ENCODE measurements at places on chromosomes 13 and 19.
A peak's percentile ranks its signal among the peaks of the same experiment; 100 is the strongest.

DNA sequence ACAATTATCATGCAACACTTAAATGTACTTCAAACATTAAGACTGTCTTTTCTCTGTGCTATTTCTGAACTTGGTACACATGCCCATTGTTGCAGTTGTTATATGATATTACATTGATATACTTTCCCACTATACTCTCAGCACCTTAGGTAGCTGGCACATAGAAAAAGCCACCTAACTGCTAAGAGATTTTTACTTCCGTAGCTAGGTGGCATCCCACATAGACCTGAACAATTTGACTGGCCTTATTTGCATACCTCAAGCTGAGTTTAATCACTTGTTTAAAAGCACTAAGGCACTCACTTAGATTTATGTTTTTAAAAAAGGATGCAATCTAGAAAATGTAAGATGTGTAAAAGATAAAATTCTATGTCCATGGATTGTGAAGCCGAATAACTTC lies 194.2 kb downstream of the POU4F1 start:
- no peak for DNase-seq

- no peak for DNase-seq
These were observed 149.0 kb upstream of the SERP2 start for GRCh38 chr13:44224450-44225149.

DNA sequence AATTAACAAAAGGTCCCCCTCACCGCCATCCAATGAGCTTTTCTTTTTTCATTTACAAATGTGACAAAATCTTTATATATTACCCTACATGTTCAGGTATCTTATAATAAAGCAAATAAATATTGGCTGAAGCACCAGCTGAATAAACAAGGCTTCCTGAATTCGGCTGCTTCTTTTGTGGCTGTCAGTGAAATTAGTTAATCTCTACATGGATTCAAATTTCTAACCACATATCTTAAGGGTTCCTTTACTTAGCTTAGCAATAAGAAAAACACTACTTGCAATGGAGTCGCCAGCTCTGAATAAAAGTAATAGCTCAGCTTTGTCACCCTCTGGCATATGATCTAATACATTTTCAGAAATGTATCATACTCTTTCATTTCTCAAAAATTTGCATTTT lies 104.3 kb downstream of the CCNA1 start:
- DNase-seq, result peak; percentile 62

- no peak for DNase-seq
These were observed 212.8 kb downstream of the SLITRK6 start for GRCh38 chr13:85586422-85586831.

GRCh38 chr19:2548966-2549365 lies 73.0 kb downstream of the GADD45B start:
- DNase-seq, result no peak

DNA sequence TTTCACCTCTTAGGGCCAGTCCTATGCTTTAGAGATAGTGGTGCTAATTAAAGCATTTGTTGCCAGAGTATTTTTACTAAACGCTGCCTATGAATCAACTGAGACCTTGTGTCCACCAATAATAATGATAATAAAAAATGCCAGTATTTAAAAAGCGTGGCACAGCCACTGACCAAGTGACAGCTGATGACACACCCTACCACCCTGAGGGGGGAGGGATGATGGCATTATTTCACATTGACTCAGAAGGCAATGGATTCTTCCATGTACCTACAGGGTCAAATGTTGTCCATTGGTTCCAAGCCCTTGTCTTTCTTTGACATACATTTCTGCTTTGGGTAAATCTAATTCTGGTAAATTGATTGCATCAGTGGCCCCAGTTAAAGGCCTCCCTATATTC lies 384.4 kb downstream of the DLEU7 start:
- DNase-seq, result no peak

- peak; percentile 47 for DNase-seq
These were observed 5.5 kb downstream of the C2CD4C start for GRCh38 chr19:403221-404027.

DNA sequence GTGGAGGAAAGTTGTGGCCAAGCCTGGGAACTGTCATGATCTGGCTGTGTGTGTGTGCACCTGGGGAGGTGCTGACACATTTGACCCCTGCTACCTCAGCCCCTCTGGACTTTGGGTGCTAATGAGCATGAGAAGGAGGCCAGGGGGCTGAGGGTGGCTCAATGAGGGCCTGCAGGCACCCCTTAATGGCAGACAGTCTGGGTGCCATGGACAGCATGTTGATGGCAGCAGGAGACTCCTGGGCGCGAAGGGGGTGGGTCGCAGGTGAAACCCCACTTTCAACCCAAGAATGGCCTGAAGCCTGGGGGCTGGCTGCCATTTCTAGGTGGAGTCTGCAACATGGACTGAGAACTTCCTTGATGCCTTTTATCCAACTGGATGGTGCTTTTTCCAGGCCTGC lies 216.4 kb upstream of the TRPC4 start:
- no peak for DNase-seq

- DNase-seq, result peak; percentile 85
These were observed 9.0 kb upstream of the ACSBG2 start for GRCh38 chr19:6126335-6126974.

DNA sequence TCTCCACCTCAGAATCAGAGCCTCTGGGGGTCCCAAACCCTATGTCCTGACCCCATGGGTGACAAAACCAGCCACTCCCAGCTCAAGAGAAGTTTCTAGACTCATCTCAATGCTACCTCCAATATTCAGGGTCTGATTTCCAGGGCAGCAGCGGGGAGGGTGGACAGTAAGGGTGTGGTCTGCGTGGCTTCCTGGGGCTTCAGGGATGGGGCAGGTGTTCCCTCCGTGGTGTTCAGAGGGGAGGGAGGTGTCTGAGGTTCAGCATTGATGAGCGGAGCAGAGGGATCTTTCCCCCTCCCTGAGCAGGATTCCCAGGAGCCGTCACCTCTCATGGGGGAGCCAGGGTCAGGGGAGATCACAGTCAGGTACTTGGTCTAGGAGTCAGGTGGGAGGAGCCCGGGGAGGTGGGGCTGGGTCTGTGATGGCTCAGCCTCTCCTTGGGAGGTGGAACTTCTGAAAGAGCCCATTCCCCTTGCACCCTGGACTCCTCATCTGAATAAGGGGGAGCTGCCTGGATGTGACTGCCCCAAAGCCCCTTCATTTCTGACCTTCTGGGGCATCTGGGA lies 2.9 kb downstream of the LILRA2 start:
- no peak for DNase-seq

DNA sequence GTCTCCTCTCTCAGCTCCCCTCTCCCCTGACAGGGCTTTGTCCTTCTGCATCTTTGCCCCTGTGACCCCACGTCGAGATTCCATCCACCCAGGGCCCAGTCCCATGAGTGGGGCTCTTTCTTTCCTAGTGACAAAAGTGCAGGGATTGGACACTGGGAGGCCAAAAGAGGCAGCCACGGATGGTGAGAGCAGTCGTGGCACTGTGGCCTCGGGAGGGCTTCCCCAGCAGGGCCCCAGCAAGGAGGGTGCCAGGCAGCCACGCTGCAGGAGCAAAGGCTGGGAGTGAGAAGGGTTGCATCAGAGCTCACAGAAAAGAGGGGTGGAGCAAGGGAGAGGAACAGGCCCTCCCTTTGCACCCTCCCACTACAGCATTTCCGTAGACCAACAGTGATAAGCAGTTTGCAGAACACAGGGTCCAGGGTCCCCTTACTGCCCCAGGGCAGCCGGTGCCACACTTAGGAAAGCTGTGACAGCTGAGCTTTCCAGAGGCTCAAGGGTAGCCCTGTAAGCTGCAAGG lies 4.9 kb downstream of the ZSCAN1 start:
- DNase-seq, result no peak

GRCh38 chr19:36121486-36122124 lies 6.3 kb downstream of the TBCB start:
- no peak for DNase-seq

DNA sequence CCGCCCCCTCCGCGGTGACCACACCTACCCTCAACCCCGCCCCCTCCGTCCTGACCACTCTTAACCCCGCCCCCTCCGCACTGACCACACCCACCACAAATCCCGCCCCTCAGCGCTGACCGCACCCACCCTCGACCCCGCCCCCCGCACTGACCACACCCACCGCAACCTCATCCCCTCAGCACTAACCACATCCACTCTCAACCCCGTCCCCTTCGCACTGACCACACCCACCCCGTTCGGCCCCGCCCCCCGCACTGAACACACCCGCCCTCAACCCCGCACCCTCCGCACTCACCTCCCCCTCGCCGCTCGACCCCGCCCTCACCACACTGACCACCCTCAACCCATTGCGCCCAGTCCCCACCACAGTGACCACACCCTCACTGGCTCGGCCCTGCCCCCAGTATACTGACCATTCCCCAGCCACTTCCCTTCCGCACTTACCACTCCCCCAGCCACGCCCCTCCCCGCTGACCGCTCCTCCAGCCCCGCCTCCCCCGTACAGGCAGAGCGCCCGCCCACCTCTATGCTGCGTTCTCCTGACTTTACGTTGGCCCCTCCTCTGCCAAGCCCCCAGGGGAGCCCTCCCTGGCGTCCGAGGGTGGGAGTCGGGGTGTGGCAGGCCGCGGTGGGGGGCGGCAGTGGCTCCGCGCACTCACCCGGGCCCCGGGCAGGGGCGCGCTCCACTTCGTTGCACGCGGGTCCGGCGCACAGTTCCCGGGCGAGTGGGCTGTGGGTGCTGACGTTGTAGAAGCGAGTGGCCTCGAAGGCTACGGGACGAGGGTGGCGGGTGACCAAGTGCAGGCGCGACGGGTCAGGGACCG lies 8.4 kb downstream of the F2RL3 start:
- DNase-seq, result peak; percentile 42

DNA sequence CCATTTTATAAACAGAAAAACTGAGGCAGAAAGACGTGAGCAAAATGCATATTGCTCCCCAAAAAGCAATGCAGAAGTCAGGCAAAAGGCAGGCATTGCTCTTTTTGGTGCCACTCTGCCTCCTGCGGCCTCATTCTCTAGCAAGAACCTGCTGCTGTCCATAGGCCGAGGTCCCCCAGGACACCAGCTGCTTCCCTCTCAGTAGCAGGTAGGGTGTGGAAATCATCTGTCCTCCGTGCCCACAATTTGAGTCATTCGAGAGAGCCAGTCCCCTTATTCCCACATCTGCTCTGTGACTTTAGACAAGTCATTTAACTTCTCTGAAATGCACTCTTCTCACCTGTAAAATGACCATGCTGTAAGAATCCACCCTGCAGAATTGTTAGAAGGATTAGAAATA lies 50.0 kb downstream of the TNFRSF19 start:
- no peak for DNase-seq

- no peak for DNase-seq
These were observed 11.8 kb upstream of the CEACAM4 start for GRCh38 chr19:41638641-41639081.

DNA sequence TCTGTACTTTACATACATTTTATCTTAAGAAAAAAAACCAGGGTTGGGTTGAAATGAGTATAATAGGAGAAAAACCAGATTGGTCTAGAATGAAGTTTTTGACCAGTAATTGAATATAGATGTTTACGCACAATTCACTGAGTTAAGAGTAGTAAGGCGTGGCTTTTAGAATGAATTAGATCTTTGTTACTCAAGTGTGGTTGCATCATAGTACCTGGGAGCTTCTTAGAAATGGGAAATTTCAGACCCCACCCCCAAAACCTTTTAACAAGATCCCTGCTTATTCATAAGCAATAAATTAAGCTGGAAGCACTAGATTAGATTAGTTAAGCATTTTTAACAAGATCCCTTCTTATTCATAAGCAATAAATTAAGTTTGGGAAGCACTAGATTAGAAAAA lies 28.7 kb upstream of the LMO7 start:
- no peak for DNase-seq

- peak; percentile 59 for DNase-seq
These were observed 306.9 kb downstream of the KLF5 start for GRCh38 chr13:73365681-73366080.

GRCh38 chr13:99133230-99133629 lies 67.4 kb upstream of the UBAC2 start:
- peak; percentile 0 for DNase-seq

DNA sequence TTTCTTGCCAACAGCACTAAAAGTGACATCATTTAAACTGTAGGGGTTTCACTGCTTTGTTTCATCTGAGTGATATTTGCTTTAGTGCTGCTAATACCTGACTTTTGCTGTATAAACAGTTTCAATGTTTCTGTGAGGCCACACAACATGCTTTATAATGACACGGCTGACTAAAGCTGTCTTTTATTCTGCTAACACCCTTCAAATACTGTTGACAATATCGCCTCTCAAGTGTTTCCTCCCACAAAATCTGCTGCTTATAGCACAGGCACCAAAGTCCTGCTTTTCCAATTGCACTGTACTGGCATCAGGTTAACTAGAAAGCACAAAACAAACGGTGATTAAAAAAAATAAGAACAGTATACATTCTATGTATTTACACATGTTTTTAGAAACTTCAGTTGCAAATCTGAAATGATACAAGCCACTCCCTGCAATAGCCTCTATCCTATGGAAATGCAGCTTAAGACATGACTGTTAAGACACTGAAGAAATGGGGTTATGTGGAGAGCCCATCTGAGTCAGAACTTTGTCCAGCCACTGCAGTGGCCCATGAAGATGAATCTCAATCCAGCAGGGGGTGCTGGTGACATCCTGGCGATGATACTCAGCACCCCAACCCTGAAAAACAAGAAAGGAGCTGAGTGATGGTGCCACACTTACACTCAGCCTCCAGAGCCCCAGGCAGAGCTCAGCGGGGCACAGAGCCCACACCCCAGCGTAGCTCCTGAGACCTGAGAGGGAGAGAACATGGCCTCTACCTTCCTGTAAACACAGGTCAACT lies 29.4 kb downstream of the RFXAP start:
- peak; percentile 84 for DNase-seq

- no peak for DNase-seq
These were observed 72.0 kb upstream of the MCF2L start for GRCh38 chr13:112896736-112897602.

- DNase-seq, result peak; percentile 22
These were observed 4.9 kb upstream of the GIPC3 start for GRCh38 chr19:3580156-3580934.

- DNase-seq, result no peak
These were observed 8.6 kb upstream of the HIPK4 start for GRCh38 chr19:40398417-40399131.

- no peak for DNase-seq
These were observed 22.0 kb downstream of the HDGFL2 start for GRCh38 chr19:4493929-4494690.

DNA sequence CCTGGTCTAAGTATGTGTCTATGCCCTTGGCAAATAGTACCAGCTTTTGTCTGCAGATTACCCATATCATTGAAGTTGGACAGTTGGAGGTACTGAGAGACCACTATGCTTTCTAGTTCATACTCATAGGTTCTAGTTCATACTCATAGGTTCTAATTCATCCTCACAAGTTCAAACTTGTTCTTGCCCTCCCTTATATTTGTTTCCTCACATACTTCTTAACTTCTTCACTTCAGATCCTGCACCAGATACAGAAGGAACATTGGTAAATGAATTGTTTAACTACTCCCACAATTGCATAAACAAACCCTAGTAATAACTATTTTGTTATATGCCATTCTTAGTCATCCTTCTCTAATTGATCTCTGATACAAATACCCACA lies 172.2 kb downstream of the SLITRK1 start:
- DNase-seq, result no peak

GRCh38 chr19:1136621-1137317 lies 33.0 kb downstream of the GPX4 start:
- DNase-seq, result no peak

GRCh38 chr19:49216071-49216470 lies 58.5 kb downstream of the TRPM4 start:
- no peak for DNase-seq

- no peak for DNase-seq
These were observed 8.4 kb downstream of the WIZ start for GRCh38 chr19:15441317-15441716.

Data from DMS53 (cell line).